GM12878 (cell line): ENCODE measurements at places on chromosomes 11 and 22.

GRCh38 chr11:57482782-57483561 is 22.6 kb downstream of the RTN4RL2 start:
- no peak for DNase-seq

DNA sequence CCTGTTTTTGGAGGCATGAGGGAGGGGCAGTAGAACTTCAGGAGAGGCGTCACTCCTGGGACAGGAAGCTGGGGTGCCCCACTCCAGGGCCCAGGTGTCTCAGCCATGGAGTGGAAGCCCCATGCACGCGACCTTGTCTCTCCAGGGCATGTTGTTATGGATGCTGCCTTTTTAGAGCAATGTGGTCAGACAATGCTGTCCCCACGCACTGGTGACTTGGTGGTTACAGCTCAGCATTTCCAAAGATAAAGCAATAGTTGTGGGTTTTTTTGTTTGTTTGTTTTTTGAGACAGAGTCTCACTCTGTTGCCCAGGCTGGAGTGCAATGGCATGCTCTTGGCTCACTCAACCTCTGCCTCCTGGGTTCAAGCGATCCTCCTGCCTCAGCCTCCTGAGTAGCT is 22.3 kb downstream of the EIF4G2 start:
- DNase-seq, result no peak

DNA sequence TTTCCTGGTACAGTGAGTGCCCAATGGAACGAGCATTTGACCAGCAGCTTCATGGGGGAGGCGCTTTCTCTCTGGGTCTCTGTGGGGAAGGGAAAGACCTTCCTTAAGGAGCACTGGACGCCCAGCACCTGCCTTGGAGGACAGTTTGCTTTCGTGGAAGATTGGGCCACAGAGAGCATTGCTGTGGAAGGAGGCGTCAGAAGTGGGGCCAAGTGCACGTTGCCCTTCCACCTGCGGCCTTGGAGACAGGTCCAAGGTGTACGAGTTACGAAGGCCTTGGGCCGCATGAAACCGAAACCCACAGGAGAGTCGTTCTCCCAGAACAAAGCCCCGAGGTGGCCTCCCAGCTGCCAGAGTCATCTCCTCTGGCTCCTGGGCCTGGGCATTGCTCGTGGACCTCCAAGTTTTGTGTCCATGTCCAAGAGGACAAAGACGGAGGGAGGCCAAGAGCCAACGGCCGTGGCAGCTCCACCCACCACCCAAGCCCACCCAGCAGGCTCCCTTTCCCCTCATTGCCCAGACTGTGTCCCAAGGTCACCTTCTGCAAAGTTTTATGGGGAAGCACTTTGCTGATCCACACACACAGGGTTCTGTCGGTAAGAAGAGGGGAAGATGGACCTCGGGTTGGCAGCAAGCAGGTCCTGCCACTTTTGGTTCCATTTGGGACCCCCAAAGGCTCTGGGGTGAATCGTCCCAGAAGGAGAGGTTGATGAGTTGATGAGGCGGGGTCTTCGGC is 5.8 kb upstream of the NLRP6 start:
- no peak for DNase-seq

- no peak for DNase-seq
Measured at GRCh38 chr11:45677770-45678512, 12.5 kb upstream of the CHST1 start.

GRCh38 chr11:131135611-131136010 is 219.3 kb upstream of the SNX19 start:
- DNase-seq, result no peak

DNA sequence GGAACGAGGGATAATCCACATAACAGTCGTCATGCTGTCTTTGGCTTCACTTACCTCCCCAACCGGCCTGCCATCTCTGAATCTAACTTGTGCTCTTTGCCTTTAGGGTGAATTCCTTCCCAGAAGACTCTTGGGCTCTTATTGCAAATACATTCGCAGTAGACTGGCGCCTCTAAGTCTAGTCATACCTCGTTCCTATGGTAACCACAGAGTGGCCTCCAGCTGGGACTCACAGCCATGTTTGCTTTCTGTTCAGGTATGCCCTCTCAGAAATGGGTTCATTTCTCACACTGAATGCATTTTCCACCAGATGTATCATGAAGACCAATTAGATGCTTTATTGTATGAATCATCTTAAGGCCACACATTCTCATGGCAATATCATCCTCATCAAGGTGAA is 112.7 kb downstream of the FAR1 start:
- no peak for DNase-seq

DNA sequence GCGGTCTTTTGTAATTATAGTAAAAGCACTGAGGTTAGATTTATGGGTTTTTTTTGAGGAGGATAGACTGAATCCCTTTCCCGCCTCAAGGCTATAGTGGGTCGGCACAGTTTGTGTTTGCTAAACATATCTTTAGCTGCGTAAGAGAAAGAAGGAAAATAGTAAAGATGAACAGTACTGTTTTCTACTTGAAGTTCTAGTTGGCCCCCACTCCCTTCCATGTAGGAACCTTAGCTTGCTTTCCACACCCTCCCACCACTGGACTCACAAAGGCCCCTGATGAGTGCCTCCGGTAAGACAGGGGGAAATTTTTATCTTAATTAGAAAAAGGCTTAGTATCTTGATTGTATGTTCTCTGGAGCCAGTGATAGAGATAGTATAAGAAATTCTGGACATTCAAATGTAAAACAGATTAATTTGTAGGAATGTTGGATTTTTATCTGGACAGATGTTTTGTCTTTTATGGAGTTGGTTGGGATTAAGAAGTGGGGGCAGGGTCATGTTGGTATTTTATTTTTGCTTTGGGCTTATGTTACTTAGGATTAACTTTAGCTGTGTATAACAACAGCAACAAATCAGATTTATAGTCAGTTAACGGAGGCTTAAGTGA is 49.4 kb downstream of the PTPRJ start:
- DNase-seq, result no peak

DNA sequence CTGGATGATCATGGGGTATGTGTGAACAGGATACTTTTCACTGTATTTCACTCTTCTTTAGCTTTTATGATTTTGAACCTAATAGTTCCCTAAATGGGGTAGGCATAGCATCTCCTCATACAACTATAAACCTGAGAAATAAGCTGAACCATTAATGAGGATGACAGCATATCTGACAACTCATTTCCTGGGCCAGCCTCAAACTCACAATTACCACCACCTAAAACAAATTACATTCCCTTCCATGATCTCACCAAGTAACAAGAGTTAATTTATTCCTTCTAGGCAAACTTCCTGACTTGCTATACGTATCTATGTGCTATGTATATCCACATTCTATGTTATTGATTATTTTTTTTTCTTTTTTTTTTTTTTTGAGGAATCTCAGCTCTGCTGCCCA is 23.0 kb downstream of the SIK3 start:
- no peak for DNase-seq

DNA sequence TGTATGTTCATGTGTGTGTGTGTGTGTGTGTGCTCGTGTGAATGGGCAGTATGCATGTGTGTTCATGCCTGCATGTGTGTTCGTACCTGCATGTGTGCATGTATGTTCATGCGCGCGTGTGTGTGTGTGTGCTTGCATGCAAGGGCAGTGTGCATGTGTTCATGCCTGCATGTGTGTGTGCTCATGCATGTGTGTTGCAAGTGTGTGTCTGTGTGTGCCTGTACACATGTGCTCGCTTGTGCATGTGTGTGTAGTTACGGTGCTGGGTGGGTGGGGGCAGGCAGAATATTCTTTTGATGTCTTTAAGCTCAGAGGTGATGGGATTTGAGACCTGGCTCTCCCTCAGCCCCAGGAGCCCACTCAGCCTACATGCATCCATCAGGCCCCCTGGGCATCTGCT is 822.1 kb downstream of the BRD1 start:
- no peak for DNase-seq

DNA sequence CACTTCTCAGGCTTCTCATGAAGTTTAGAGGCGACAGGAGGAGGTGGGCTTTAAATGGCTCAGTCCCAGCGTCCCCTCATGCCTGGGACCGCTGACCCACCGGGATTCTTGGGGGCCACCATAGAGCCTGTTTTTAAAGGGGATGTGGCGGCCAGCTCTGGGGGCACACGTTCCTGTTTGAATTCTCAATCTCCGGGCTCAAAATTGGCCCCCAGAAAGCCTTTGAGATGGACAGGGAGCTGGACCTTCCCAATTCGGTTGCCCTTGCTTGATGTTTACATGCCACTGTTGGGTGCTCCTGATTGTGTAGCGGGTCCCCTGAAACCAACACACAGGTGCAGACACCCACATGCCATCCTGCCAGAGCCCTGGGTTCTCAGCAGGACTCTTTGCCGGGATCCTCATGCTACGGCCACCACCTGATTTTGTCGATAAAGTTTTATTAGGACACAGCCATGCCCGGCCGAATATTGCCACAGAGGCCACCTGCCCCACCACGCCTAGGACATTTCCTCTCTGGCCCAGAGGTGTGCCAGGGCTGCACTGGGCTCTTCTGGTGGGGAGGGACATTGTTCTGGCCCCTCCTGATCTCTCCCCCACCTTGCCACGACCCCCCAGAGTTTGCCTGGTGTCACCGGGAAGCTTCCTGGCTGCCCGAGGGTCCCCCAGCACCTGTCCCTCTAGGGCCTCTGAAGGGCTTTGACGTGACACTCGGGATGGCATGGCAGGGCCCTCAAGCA is 71.6 kb downstream of the KCNQ1 start:
- no peak for DNase-seq

- DNase-seq, result no peak
Measured at GRCh38 chr11:130819625-130820024, 96.7 kb downstream of the SNX19 start.

DNA sequence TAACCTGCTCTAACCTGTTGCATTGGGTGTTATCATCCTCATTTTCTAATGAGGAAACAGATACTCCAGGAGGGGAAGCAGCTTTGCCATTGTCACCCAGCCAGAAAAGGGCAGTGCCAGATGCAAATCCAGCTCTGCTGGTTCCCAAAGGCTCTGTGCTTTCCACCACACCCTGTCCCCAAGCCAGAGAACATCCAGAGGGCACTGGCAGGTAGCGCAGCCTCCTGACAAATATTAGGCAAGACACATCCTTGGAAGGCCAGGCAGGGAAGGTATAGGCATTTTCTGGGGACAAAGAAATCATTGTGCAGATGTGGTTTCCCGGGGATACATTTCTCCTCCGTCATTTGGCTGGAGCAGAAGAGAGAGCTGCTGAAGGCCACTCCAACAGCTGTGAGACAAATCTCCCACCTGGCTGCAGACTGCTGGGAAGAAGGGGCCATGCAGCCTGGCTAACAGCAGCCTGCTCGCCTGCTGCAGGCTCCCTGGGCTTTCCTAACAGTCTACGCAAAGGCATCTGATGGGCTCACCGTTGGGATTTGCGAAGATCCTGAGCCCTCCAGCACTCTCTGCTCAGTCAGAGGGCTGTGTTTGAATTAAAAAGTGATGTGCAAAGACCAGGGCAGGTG is 93.9 kb upstream of the PITPNB start:
- no peak for DNase-seq

DNA sequence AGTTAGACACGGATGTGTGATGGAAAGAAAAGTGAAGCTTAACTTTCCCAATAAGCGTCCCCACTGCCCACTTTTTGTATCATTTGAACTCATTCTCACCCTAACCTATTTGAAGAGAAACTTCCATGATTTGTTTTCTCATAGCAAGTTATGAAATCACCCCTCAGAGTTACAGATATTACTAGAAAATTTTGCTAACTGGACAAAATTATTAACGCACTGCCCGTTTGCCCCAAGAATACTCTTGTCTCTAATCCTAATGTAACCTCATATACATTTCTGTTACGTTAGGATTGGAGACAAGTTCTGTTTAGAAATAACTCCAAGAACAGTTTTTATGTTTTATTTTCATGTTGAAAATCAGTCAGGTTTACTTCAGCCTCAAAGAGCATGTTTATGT is 25.5 kb downstream of the TOM1 start:
- no peak for DNase-seq

DNA sequence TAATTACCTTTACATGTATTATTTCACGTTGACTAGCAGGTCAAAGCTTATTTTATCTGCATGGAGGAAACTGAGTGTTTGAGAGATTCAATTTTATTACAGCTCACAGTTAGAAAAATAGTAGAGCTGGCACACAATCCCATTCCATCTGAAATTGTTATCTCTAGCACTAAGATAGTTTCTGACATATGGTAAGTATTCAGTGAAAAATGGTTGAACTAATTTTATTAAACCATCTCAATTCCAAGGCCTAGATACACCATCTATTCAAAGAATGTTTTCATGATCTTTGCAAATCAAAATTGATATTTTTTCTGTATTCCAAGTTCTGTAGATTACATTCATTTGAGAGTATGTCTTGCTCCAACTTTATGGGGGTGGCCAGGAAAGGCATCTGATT is 125.4 kb upstream of the FAT3 start:
- DNase-seq, result no peak

- DNase-seq, result no peak
Measured at GRCh38 chr11:68840661-68841653, 759 bp downstream of the CPT1A start.

DNA sequence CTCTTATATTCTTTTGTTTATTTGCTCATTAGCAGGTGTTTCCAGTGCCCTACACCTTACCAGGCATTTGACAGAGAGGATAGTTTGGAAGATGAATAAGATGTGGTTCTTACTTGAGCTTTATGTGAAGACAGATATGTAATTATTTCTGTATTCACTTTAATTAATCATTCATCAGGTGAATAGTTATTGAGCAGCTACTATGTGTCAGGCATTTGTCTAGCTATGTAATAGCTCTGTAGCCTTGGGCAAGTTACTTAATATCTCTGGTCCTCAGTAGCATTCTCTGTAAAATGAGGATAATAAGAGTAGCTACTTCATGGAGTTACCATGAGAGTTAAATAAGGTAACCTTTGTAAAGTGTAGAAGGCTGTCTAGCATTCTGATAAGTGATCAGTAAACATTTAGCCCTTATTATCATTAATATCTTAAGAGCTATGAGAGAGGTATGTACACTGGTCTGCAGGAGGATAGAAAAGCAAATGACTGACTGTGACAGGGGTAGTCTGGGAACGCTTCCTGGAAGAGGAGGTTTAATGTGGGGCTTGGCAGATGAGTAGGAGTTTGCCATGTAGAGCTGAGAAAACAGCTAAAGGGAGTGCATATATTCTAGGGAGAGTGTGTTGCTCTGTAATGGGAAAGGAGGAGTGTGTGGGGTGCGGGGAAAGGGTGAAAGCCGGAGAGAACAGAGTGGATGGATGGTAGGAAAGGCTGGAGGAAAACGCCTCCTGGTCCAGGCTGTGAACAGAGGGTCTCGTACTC is 56.1 kb downstream of the MICAL2 start:
- no peak for DNase-seq

- DNase-seq, result no peak
Measured at GRCh38 chr11:125874556-125875124, 12.8 kb upstream of the HYLS1 start.
